ENCODE measurements at places on chromosomes 1 and 21.

GRCh38 chr1:228362884-228363450 is 43.7 kb downstream of the TRIM11 start:
- no peak for DNase-seq

DNA sequence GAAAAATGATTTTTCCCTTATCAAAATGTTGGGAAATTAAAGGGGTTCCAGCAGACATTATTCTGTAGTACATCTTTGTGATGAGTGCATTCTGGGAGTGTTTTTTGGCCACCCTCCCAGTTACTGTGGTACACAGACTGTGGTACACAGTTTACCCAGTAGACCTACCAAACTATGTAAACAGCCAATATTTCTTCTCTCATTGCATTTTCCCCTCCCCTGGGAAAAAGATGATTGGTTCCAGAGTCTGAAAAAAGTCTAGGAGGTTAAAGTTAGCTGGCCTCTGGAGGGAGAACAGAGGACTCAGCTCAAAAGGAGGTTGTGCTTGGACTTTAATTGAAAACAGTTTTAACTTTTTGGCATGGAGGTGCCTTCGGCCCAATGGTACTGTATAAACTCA is 42.5 kb downstream of the PGM1 start:
- no peak for DNase-seq

DNA sequence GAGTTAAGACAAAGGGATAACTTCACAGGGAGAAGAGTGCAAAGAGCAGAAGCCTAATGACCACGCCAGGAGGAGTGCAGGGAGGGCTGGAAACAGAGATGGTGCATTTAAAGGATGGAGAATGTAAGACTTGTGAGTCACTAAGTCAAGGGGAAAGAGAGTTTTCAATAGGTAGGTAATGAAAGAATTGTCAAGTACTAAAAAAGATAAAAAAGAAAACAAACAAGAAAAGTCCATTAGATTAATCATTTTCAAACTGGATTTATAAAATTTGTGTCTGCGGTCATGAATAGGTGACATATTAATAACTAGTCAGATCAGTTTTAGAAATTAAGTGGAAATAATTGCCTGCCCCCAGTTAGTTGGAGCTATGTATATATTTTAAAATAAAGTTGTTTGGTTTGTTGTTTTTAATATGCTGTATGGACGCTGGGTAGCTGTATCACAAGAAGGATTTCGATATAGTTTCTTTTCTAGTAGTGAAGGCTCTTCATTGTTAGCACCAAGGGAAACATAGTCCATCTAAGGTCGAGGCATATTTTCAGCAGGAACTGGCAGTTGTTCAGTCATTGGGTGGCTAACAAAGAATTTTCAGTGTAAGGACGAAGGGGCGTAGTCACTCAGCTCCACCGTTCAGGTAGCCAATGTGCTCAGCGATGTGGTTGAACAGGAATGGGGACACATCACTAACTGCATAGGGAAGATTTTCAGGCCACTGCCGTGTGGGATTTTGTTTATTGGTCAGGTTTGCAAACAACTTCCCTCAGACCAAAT is 203.0 kb downstream of the TGFB2 start:
- DNase-seq, result no peak

GRCh38 chr1:22342734-22343191 is 108.9 kb upstream of the ZBTB40 start:
- DNase-seq, result no peak

DNA sequence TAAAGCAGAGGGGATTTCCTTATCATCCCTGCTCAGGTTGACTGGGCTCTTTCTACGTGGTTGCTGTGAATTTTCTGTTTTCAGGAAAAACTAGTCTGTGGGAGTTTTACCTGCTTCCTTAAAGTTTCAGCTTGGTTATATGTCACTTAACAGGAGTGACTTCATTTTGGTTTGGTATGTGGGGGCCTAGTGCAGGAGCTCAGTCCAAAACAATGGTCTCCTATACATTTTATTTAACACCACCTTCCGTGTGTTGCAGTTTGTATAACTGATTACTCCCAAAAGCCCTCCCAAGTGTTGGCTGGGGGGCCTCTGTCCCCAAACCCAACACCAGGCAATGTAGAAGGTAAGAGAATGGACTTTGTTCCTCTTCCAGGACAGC is 5.3 kb downstream of the IL23R start:
- DNase-seq, result no peak

DNA sequence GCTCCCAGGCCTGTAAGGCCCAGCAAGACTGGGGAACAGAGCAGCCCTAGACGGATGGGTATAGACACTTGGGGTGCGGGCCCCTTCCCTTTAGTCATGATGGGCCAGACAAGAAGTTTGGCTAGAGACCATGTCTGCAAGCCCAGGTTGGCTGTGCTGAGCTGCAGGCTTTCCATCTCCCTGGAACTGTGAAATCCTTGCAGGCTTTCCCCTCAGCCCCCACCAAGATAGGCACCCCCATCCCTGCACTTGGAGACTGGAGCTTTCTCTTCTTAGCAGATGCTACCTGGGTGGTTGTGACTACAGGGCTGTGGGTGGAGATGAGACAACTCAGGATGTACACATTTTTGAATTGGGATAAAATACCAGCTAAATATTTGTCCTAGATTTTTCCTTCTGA is 110.3 kb downstream of the PTPRU start:
- DNase-seq, result no peak

Data from activated CD8-positive, alpha-beta memory T cell treated with anti-CD3 and anti-CD28 coated beads for 1 hour (primary cell).